ENCODE measurements at places on chromosomes 1 and 21.

DNA sequence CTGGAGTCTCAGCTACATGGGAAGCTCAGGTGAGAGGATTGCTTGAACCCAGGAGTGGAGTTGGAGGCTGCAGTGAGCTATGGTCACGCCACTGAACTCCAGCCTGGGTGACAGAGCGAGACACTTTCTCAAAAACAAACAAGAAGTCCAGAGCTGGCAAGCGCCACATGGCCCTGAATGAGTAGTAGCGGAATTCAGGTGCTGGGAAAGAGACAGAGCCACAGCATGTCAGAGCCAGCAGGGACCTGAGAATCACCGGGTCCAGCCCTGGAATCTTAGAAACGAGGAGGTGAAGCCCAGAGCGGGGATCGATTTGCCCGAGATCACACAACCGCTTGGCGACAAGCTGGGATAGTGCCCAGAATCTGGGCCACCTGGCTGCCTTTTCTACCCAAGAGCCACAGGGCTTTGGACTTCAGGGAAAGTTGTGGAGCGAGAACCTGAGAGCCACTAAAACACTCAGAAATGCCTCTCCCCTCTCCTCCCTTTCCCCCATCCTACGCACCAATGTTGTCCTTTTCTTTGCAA is 9.8 kb downstream of the ARL8A start:
- no peak for DNase-seq

- DNase-seq = no peak
Measured at GRCh38 chr1:203929741-203930309, 68.4 kb downstream of the SNRPE start.

DNA sequence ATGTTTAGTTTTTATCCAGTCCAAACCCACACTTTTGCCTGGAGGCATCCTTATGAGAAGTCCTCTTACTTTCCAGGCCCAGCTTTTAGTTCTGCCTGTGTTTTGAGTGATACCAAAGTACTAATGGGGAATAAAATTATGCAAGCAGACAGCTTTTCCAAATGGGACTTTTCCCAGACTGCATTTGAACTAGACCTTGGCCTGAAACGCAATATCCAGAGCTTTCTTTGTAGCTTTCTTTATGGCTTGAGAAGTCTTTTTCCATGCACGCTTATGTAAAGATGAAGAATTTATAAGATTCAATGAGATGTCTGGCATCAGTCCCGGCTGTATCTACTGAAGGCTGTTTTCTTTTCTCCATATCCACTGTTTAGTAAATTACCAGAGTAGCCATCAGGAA is 236.6 kb upstream of the RAB4A start:
- no peak for DNase-seq

DNA sequence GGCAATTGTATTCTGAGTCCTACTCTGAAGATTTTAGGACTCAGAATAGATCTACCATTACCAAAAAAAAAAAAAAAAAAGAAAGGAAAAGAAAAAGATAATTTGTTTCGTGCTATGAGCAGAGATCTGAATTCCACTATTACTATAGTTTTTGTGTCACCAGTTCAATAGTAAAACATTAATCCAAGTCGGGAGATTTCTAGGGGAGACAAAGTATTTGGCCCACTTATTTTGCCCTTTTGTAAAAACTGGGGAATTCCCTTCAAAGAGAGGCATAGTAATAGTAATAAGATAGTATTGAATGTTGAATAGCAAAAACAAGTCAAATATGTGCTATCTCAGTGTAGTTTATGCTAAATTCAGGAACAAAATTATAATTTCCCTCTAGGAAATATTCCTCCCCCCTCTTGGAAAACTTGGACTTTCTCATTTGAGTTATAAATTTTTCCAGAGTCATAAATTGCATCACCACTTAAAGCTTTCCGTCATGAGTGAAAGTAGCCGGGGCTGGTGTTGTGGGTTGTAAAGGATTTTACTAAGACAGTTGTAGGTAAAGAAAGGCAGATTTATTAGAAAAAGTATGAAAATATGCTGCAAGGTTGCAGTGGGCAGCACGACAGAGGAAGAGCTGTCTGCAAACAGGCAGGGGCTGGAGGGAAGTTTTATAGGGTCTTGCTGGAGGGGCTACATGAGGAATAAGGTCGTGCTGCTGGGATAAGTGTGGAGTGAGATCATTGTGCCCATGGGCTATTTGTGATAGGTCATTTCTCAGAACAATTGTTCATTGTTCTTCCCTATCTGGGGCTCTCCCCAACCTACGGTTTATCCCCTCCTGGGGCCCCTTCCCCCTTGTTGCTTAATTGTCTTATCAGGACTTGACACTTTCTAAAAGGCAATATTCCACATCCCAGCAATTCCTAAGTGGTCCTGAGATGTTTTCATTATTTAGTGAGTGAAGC is 1009.9 kb downstream of the PLA2G4A start:
- no peak for DNase-seq

- no peak for DNase-seq
Measured at GRCh38 chr21:42724226-42724920, 71.0 kb downstream of the PDE9A start.

DNA sequence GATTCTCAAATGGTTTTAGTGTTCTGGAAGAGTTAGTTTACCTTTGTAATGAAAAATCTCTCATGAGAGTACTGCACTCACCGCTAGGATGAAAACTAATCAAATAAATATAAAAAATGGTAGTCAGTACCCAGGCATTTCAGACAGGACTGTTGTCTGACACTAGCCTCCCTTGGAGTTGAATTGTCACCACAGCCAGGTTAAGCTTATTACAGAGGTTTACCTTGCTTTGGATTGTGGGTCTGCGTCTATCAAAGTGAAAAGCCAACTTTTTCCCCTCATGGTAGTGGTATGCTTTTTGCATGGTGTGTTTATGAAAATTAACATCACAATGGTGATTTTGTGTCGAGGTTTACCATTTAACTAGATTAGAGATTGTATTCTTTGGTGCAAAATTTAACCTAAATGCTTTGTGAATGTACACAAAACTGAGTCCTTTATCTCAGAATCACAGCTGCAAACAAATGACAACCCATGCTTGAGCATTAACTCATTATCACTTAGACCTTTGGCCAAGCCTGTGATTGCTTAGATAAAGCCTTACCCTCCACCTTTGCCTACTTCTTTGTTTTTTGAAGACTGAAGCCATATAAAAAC is 20.1 kb downstream of the RAP1A start:
- no peak for DNase-seq

DNA sequence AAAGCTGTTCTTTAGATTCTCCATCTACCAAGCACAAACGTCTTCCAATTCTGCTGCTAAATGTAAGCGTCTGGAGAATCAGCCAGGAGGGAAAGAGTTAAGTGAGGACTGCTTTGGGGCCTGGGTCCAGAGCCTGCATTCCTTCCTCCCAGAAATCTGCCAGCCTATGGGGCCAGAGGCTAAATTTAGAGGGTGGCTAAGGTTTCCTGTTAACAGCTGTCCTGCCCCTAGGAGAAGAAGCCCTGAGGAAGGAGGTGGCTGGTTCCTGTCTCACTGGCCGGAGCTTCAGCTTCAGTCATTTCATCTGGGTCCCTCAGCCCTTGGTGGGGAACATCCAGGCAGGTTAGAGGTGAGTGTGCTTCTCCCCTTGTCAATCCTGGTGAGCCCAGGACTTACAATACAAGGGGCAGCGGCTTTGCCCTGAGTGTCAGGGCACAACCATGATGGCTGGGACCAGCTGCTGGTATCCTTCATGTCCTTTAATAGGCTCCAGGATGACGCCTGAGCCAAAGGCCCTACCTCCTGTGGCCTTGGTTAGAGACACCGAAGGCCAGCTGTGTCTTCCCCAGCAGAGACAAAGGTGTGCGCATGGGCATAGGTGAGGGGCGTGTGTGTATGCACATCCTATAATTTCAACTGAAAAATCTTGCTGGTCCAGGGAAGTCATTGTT is at the start of gene STYXL2:
STYXL2 (plus strand) TSS at position 230 of the 671 bp plus-strand sequence. CDS start 775 bp downstream, outside the sequence.
- no peak for DNase-seq

GRCh38 chr1:40634901-40635655 is 30.4 kb downstream of the RIMS3 start:
- DNase-seq = no peak

DNA sequence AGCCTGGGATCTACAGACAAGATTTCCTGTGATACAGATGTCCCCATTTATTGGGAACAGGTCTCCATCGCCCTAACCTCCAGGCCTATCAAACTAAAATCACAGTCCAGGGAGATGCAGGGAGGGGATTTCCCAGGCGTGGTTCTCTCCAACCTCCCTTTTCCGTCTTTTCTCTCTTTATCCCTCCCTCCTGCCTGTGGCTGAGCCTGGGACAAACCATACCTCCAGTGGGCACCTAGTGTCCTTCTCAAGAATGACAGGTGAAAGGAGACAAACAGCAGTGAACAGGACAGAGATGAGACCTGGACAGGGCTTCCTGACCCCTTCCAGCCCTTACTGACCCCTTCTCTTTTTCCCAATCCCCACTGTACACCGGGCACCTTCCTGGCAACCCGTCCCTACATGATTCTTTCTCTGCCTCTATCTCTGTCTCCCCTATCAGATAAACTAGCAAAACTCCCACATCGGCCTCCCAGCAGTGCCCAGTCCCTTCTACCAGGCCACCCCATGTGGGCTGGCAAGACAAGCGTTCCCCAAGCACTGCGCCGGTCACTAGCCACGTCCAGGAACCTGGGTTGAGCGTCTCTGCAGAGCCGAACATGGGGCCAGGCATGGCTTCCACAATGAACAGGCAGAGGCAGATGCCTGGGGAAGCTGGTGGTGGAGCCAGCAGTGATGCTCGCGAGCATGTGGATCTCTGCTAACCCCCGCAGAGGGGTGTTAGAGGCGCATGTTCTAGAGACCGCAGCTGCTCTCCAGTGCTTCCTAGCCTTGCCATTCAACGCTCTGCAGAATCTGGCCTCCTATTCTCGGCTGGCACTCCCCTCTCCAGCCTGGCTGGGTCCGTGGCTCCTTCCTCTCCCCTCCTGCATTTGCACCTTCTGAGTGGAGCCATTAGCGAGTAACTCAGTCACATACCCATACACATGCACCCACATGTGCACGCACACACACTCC is 54.7 kb downstream of the ELK4 start:
- no peak for DNase-seq

DNA sequence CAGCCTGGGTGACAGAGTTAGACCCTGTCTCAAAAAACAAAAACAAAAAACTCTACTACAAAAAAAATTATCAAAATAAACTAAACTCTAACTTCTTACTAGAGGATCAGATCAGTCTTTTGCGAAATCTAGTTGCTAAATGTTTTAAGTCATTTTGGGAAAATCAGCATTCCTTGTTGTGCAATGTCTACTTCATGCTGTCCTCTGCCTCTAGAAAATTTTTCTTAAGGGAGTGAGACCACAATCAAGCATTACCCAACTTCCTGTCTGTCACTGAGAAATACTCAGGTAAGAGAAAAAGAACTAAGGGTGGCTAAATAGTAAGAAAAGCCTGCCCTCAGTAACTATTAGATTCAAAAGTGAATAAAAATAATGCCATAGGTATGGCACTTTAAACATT is 67.2 kb upstream of the FOXD3 start:
- no peak for DNase-seq

Measured in GM20000 (cell line).